ENCODE measurements at places on chromosomes 7 and 10. TPM values are rescaled to one million over a fixed set of nuclear protein-coding genes. Genes with fewer than 3 reads are reported as not detected.

DNA sequence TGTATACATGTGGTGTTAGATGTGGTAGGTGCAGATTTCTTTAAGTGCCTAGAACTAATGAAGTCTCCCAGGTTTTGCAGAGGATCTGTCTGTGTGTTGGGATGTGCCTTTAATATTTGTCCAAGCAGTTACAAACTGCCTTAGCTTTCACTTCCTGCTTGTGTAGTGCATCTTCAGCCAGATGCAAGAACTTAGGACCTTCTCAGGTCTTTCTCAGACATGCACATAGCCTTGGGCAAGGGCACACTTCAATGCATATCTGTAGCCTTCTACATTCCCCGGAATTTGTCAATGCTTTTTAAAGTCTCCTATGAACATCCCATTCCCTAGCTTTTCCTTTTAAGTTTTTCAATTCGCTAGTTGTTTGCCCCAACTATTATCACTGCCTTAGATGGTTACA is 47.2 kb upstream of the SLC39A12 start:
- H3K27ac ChIP-seq: no peak overlapping the region
- H3K27me3 ChIP-seq: no peaks in the 10 kb centered on the region
- H3K4me1 ChIP-seq: no peaks in the 10 kb centered on the region
- no peak for DNase-seq
- H3K36me3 ChIP-seq: no peaks in the 10 kb centered on the region
- H3K4me3 ChIP-seq: no peak overlapping the region

The PTPN20 gene
- polyA plus RNA-seq: 1.5 TPM

GRCh38 chr7:1864161-1864940 is 194.3 kb downstream of the ELFN1 start:
- H3K4me3 ChIP-seq: no peak overlapping the region
- H3K36me3 ChIP-seq: no peaks in the 10 kb centered on the region
- H3K27ac ChIP-seq: no peak overlapping the region
- H3K4me1 ChIP-seq: peaks cover 2% of the 10 kb centered on the region
- no peaks in the 10 kb centered on the region for H3K27me3 ChIP-seq

- no peaks in the 10 kb centered on the region for H3K36me3 ChIP-seq
- H3K4me1 ChIP-seq: no peaks in the 10 kb centered on the region
- no peak overlapping the region for H3K27ac ChIP-seq
- no peak overlapping the region for H3K4me3 ChIP-seq
- H3K27me3 ChIP-seq: no peaks in the 10 kb centered on the region
Measured at GRCh38 chr10:77478962-77479359, 158.6 kb downstream of the KCNMA1 start.

DNA sequence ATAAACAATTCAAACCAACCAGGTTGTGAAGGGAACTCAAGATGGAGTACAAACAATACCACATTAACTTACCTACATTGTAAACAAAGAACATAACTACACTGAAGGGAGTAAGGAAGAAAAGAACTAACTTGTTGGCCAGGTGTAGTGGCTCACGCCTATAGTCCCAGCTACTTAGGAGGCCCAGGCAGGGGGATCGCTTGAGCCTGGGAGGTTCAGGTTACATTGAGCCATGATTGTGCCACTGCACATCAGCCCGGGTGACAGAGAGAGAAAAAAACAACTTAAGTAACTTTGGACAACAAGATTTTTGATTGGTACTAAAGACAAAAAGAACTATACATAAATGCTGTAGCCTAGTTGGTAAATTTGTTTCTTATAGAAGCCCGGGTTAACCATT is 68.8 kb downstream of the TRIL start:
- no peaks in the 10 kb centered on the region for H3K36me3 ChIP-seq
- H3K4me1 ChIP-seq: no peaks in the 10 kb centered on the region
- no peaks in the 10 kb centered on the region for H3K27me3 ChIP-seq
- DNase-seq: no peak
- H3K4me3 ChIP-seq: no peak overlapping the region

- H3K27me3 ChIP-seq: no peaks in the 10 kb centered on the region
- H3K4me3 ChIP-seq: no peak overlapping the region
- no peaks in the 10 kb centered on the region for H3K4me1 ChIP-seq
- no peaks in the 10 kb centered on the region for H3K36me3 ChIP-seq
- no peak for DNase-seq
- H3K27ac ChIP-seq: no peak overlapping the region
Measured at GRCh38 chr10:9596368-9596920, 1421.2 kb upstream of the CELF2 start.

GRCh38 chr7:103447073-103447960 is 1.3 kb upstream of the SLC26A5 start:
- no peaks in the 10 kb centered on the region for H3K36me3 ChIP-seq
- no peaks in the 10 kb centered on the region for H3K27me3 ChIP-seq
- peaks cover 2% of the 10 kb centered on the region for H3K4me1 ChIP-seq
- no peak overlapping the region for H3K27ac ChIP-seq
- H3K4me3 ChIP-seq: no peak overlapping the region

The PMPCB gene
- 69.8 TPM for polyA plus RNA-seq

- no peaks in the 10 kb centered on the region for H3K27me3 ChIP-seq
- no peaks in the 10 kb centered on the region for H3K36me3 ChIP-seq
- H3K27ac ChIP-seq: no peak overlapping the region
- H3K4me3 ChIP-seq: no peak overlapping the region
Measured at GRCh38 chr10:44854693-44855350, 56.3 kb upstream of the TMEM72 start.

- H3K4me3 ChIP-seq: no peak overlapping the region
- no peaks in the 10 kb centered on the region for H3K36me3 ChIP-seq
- no peak for DNase-seq
- no peaks in the 10 kb centered on the region for H3K27me3 ChIP-seq
Measured at GRCh38 chr10:32426186-32426585, 19.8 kb upstream of the CCDC7 start.

The SORCS3 gene
- 0.07 TPM for polyA plus RNA-seq

DNA sequence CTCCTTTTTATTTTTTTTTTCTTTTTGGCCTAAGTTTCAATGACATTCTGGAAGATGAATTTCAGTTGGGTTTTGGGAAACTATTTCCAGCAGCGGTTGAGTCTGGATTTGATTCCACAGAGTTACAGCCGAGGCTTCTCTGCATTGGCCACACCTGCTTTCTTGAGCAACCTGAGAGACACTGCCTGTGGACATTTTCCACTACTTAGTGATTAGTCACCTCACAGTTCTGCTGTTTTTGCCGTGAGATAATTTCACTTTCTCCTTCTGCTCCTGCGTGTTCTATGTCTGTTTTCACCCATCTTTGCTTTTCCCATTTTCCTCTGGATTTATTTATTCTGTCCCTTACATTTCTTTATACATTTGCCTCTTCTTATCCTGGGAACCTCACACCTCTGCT is 243.0 kb downstream of the BICC1 start:
- H3K27me3 ChIP-seq: no peaks in the 10 kb centered on the region
- peak overlapping the region; percentile 4 for H3K4me3 ChIP-seq
- H3K4me1 ChIP-seq: peaks cover 10% of the 10 kb centered on the region

GRCh38 chr7:1588978-1589377 is 19.1 kb upstream of the PSMG3 start:
- H3K36me3 ChIP-seq: no peaks in the 10 kb centered on the region
- no peaks in the 10 kb centered on the region for H3K4me1 ChIP-seq

DNA sequence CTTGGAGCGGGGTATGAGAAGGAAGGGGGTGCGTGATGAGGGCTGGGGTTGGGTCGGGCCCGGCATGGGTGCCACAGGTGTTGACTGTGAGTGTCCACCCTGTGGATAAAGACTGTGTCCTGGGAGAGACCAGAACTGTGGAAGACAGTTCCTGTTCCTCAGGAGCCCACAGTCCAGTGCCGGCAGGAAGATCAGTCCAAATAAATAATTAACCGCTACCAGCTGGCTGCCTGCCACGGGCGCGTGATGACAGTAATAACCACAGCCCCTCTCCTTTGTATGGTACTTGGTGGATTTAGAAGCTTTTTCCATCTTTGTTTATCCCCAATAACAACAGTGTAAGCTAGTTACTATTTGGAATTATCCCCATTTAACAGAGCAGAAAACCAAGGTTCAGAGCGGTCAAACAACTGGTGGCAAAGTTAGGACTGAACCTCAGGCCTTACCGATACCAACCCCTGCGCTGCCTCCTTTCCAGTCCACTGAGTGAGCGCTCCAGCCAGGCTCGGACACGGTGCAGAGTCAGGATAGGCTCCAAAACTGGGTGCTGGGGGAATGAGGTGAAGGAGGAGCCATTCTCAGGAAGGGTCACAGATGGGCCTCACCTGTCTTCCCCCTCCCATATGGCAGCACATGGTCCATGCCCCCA is 5.1 kb downstream of the ZMIZ1 start:
- peak overlapping the region; percentile 18 for H3K27ac ChIP-seq
- peak overlapping the region; percentile 15 for H3K4me3 ChIP-seq
- peak; percentile 70 for DNase-seq
- peaks cover 41% of the 10 kb centered on the region for H3K4me1 ChIP-seq

DNA sequence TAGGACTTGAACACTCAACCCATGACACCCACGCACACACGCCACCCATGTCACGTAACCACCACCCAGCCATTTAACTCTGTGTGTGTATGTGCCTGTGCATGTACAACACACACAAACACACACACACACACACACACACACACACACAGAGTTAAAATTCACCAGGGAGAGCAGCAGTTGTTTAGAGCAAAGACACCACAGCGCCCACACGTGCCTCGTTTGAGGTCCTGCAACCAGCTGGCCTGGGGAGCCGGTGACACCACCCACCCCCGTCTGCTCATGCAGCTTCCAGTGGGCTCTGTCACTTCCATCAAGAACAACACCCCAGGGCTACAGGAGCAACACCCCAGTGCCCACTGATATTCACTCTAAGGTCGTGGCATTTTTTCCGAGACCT is 97.4 kb downstream of the ELFN1 start:
- no peak overlapping the region for H3K4me3 ChIP-seq
- H3K27me3 ChIP-seq: no peaks in the 10 kb centered on the region
- no peaks in the 10 kb centered on the region for H3K36me3 ChIP-seq
- H3K4me1 ChIP-seq: no peaks in the 10 kb centered on the region
- no peak for DNase-seq

- H3K4me3 ChIP-seq: no peak overlapping the region
- H3K27me3 ChIP-seq: no peaks in the 10 kb centered on the region
- no peaks in the 10 kb centered on the region for H3K36me3 ChIP-seq
- no peaks in the 10 kb centered on the region for H3K4me1 ChIP-seq
Measured at GRCh38 chr7:92652536-92652935, 62.3 kb upstream of the FAM133B start.

The CTNNA3 gene
- 4.0 TPM for polyA plus RNA-seq

GRCh38 chr7:833601-834258 is 1.5 kb downstream of the SUN1 start:
- no peaks in the 10 kb centered on the region for H3K36me3 ChIP-seq
- H3K4me1 ChIP-seq: peaks cover 34% of the 10 kb centered on the region
- no peaks in the 10 kb centered on the region for H3K27me3 ChIP-seq
- H3K27ac ChIP-seq: peak overlapping the region; percentile 46
- H3K4me3 ChIP-seq: no peak overlapping the region

DNA sequence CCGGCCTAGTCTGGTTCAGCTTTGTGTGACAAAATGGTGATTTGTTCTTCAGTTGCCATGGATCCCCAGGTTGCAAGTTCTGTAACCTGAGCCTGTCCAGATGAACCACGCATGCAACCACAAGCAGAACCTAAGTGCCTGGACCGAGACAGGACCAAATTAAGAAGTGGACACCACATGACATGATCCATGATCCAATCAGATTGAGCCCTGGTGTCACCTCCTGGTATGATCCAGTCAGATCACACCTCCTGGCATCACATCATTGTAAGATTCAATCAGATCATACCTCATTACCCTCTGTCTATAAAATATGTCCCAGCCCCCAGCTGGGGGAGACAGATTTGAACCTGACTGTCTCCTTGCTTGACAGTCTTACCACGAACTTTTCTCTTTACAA is 70.0 kb downstream of the MALSU1 start:
- no peaks in the 10 kb centered on the region for H3K36me3 ChIP-seq
- no peak for DNase-seq
- H3K4me1 ChIP-seq: no peaks in the 10 kb centered on the region
- H3K4me3 ChIP-seq: no peak overlapping the region

DNA sequence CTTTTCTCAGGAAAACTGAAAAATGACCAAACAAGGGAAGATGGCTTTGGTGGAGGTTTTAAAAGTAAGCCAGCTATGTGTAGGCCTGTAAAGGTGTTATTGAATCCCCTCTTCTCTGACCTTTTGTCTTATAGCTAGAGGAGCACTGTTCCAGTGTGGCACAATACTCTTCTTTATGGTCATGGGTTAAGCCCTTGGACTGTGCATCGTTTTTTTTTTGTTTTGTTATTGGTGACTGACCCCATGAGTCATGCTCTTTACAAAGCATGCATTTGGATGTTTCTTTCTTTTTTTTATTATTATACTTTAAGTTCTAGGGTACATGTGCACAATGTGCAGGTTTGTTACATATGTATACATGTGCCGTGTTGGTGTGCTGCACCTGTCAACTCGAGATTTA is 19.6 kb upstream of the FAM25A start:
- no peaks in the 10 kb centered on the region for H3K27me3 ChIP-seq
- no peaks in the 10 kb centered on the region for H3K4me1 ChIP-seq
- DNase-seq: no peak
- H3K27ac ChIP-seq: no peak overlapping the region
- no peak overlapping the region for H3K4me3 ChIP-seq
- H3K36me3 ChIP-seq: no peaks in the 10 kb centered on the region

The ASAH2 gene
- 1.1 TPM for polyA plus RNA-seq

The NEBL gene
- 2.1 TPM for polyA plus RNA-seq

DNA sequence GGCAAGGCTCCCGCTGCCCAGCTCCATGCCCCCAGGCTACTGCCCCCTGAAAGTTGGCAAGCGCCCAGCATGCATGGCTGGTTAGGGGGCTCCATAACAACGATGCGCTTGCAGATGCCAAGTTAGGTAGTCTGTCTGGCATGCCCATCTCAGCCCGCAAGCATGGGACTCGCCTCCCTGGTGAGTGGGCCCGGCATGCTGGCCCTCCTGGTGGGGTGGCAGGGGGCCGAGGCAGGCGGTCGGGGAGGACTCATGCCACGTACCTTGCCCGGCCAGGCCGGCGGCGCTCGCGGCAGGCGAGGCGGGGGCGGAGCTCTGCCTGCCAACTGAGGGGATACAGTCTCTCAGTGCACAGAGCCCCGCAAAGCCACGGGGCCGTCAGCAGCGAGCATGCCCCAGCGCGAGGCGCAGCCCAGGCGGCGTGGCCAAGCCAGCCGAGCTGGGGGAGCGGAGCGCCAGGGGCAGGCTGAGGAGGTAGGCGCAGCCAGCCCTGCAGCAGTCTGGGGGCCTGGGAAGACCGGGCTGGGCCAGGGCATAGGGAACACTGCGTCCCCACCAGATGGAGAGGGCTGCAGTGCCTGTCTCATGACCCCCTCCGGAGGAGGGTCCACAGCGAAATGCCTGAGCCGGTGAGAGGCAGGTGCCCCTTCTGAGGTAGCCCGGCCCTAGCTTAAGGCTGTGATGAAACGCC is 28.0 kb upstream of the NDST2 start:
- no peaks in the 10 kb centered on the region for H3K4me1 ChIP-seq
- H3K27me3 ChIP-seq: no peaks in the 10 kb centered on the region
- no peak for DNase-seq
- H3K36me3 ChIP-seq: no peaks in the 10 kb centered on the region

DNA sequence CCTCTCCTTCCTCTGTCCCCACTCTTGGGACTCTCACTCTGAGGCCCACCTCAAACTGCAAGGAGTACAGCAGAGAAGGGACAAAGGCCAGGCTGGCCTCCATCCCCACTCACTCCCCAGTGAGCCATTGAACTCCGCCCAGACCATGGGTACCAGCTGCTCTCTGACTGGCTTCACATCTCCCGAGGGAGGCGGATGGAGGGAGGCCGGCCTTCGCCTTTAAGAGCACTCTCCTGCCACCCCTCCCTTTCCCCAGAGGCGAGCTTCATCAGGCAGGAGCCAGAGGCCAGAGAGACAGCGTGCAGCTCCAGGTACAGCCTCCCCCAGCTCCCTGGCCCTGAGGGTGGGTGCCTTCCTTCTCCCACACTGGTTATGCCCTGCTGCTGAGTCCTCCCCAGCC is 1.8 kb upstream of the LDB3 start:
- H3K27me3 ChIP-seq: no peaks in the 10 kb centered on the region
- peaks cover 30% of the 10 kb centered on the region for H3K4me1 ChIP-seq
- no peak overlapping the region for H3K4me3 ChIP-seq

The PRKAR2B gene
- polyA plus RNA-seq: 24.2 TPM

The EN2 gene
- 0.15 TPM for polyA plus RNA-seq

The UTF1 gene
- polyA plus RNA-seq: not detected

Data from ovary (tissue), 10 donors.